ENCODE measurements at places on chromosomes 13 and 19.
A peak's percentile ranks its signal among the peaks of the same experiment; 100 is the strongest.

- no peak for DNase-seq
These were observed 20.2 kb downstream of the AP1M1 start for GRCh38 chr19:16217716-16218451.

GRCh38 chr13:111661052-111661451, 340.6 kb downstream of the TEX29 start:
- no peak for DNase-seq

- DNase-seq: peak; percentile 52
These were observed 187.8 kb downstream of the LHFPL6 start for GRCh38 chr13:39415008-39415802.

- no peak for DNase-seq
These were observed 21.5 kb downstream of the STARD13 start for GRCh38 chr13:33263976-33264619.

DNA sequence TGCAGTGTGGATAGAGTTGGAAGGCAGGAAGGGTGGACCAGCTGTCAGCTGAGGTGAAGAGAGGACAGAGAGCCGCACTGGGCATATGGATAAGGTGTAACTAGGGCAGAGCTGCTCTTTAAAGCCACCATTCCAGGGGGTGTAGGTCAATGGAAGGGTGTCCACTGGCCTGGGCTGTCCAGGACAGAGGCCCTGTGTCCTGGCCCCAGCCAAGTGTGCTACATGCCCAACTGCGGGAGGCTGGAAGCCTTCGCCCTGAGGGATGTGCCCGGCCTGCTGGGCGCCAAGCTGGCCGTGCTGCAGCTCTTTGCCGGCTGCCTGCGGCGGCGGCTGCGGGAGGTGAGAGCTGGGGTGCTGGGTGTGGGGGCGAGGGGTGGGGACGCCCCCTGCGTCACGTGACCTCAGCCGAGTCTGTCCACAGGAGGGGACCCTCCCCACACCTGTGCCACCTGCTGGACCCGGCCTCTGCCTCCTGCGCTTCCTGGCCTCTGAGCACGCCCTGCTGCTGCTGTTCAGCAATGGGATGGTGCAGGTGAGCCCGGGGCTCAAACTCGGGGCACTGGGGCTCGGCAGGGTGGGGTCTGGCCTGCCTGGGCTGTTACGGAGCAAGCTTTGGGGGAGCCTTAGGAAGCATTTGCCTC, 9.8 kb downstream of the PLK5 start:
- no peak for DNase-seq

GRCh38 chr19:50564229-50565105, 3.8 kb downstream of the LRRC4B start:
- DNase-seq: no peak

DNA sequence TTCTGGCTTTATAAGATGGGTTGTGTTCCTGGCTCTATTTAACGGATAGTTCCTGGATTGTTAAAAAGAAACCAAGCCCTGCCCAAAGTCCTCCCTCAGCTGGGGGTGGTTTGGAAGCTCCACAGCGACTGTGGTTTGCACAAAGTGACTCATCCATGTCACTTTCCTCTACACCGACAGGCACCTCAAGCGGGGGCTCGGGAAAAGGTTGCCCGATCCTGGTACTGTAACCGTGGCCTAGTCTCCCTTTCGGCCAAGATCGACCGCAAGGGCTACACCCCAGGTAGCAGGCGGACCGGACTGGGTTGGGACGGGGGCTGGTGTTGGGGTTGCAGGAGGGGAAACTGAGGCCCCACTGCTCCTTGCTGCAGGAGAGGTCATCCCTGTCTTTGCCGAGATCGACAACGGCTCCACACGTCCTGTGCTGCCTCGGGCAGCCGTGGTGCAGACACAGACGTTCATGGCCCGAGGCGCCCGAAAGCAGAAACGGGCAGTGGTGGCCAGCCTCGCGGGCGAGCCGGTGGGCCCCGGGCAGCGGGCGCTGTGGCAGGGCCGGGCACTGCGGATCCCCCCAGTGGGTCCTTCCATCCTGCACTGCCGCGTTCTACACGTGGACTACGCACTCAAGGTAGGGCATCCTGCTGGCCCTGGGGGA, 1.6 kb downstream of the ARRDC2 start:
- no peak for DNase-seq

- DNase-seq: no peak
These were observed 26.1 kb downstream of the EXOC3L2 start for GRCh38 chr19:45218911-45219743.

DNA sequence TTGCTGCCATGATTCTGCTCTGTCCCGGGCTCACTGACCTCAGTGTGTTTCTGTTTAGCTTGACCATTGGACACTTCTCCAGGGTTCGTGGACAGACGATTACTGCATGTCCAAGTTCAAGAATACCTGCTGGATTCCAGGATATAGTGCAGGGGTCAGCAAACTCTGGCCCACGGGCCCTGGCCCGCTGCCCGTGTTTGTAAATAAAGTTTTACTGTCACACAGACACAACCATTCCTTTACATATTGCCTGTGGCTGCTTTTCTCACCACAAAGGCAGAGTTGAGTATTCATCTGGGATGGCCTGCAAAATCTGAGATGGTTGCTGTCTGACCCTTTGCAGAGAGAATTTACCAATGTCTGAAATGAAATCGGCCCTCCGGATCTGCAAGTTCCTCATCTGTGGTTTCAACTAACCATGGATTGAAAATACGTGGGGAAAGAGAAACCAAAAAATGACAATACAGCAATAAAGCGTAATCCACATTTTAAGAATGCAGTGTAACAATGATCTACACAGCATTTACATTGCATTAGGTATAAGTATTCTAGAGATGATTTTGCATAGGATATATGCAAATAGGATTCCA, 25.9 kb upstream of the F2RL3 start:
- DNase-seq: no peak

DNA sequence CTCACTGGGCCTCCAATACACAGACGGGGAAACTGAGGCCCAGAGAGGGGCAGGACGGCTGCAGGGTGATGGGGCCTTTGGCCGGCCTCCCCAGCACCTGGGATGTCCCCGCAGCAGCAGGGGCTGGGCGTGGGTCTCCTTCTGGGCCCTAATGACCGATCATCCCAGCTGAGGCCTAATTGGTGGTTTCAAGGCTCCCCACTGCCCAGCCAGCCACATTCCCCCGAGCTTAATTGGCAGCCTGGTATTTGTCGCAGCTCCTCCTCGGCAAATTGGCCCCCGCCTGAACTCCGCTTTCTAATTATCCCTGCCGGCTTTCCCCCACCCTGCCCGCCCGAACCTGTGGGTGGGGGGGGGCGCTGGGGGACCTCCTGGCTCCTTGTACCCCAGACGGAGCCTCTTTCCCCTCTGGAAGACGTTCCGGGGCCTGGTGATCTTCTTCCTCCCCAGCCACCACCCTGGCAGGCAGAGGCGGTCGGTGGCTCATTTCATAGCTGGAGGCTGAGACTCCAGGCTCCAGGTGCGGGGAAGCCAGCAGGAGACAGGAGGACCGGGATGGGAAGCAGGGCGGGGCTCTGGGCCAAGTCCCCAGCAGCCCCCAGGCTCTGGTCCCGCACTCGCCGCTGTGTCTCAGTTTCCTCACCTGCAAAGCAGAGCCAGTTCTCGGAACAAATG, 27.2 kb upstream of the WDR18 start:
- DNase-seq: peak; percentile 75

GRCh38 chr13:38044067-38044466, 174.5 kb upstream of the TRPC4 start:
- no peak for DNase-seq

Data from fibroblast of skin of abdomen (primary cell).